CD4-positive, CD25-positive, alpha-beta regulatory T cell (primary cell): ENCODE measurements at places on chromosomes 4 and X. TPM values are rescaled to one million over a fixed set of nuclear protein-coding genes. Genes with fewer than 3 reads are reported as not detected.

GRCh38 chr4:127140306-127140705, 492.5 kb upstream of the INTU start:
- DNase-seq, result no peak

Gene PTPN13
- total RNA-seq, result 4.6 TPM

Gene GPM6B
- not detected for total RNA-seq

DNA sequence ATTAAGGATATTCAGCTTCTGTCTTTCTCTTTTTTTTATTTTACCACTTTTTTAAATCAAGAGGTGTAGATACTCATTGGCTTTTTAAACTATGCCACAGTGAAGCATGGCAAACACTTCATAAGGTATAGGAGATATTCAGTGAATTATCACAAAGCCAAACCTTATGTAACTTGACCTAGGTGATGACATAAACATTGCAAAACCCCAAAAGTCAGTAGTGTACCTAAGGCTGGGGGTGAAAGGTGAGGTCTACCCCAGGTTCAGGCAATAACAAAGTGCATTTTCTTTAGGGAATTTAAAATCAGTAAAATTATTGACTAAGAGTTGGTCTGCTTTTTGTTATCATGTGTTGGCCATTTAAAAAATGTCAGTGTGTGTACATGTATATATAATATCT, 39.1 kb downstream of the CDKL5 start:
- DNase-seq, result no peak

Gene COL25A1
- total RNA-seq, result not detected

GRCh38 chr4:173128199-173128890, 40.3 kb upstream of the GALNT7 start:
- DNase-seq, result no peak

DNA sequence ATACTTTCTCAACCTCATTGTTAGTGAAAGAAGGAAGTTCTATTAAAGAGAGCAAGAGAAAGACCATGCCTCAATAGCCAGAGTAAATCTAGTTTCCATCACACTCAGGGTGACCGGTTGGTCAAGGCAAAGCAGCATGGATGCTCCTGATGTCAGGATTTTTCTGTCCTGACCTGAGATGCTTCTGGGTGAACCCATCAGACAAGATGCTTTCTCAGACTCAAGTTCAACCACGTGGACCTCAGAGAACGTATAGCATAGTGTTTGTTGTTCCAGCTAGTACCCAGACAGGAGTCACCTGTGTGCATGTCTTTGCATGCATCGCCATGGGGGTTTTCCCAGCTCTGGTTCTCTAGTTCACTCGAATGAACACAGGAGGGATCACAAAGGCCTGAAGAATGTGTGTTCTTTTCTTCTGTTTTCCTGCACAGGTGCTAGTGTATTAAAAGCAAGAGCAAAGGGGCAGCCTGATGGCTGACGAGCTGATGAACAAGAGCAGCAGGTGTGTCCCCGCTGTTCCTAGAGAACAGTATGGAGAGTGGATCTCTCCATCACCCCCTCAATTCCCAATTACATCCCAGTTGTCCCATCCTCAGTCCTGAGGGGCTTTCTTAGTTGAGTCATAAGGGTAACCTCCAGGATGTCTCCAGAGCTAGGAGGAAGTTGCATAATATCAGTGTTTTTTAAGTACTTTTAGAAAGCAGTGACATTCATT, 110.5 kb upstream of the ENPP6 start:
- DNase-seq, result no peak

- no peak for DNase-seq
These were observed 47.4 kb downstream of the CCSER1 start for GRCh38 chr4:90174621-90175023.

DNA sequence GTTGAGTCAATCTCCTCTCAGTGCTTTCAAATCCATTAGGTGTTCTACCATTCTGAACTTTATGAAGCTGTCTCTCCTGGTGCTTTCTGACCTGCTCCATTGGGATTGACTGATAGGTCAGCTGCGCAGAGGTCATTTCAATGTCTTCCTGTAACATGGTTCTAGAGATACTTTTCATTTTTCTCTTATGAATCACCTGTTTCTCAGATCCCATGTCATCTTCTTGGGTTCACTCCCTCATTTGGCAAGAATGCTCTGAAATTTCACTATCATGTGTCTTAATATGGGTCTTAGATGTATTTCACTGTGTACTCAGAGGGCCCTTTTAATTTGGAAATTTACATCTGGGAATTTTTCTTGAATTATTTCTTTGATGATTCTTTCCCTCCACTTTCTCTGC, 13.8 kb upstream of the PGM2 start:
- no peak for DNase-seq

Gene GAGE2A
- not detected for total RNA-seq

DNA sequence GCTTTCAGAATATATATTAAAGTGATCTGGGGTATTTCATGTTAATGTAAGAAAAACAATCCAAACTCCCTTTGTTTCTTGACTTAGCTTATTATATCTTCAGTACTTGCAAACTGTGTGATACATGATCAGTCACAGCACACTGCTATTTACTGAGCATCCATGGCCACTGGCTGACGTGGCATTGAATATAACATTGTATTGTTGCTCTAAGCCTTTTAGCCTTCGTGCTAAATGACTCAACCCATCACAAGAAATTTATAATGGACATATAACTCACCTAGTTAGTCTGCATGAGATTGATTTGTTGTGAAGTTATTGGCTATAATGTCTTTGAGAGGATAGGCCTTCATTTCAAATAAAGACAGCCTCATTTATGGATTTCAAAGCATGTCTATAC, 642.6 kb downstream of the IL1RAPL1 start:
- no peak for DNase-seq

- no peak for DNase-seq
These were observed 47.9 kb downstream of the TLR10 start for GRCh38 chr4:38734911-38735310.
